Naive B cell (primary cell): ENCODE measurements at places on chromosomes 1 and 21. TPM values are rescaled to one million over a fixed set of nuclear protein-coding genes. Genes with fewer than 3 reads are reported as not detected.

Gene SPRR2D
- not detected for polyA plus RNA-seq

Gene ZSWIM5
- 0.07 TPM for polyA plus RNA-seq

Gene CRP
- not detected for polyA plus RNA-seq

DNA sequence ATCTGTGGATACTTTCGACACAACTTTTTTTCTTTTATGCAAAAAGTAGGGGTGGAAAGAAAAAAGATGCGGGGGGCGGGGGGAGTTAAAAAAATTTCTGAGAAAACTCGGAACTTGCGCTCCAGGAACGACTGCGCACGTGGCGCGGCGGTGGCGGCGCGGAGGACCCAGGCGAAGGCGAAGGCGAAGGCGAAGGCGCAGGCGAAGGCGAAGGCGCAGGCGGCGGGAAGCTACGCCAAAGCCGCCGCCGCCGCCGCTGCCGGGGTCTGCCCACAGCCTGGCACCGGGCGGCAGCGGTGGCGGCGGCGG is 208 bp upstream of the BARHL2 start:
- no peak for DNase-seq

- DNase-seq: no peak
Measured at GRCh38 chr21:41613533-41613909, 105.6 kb upstream of the TMPRSS2 start.

DNA sequence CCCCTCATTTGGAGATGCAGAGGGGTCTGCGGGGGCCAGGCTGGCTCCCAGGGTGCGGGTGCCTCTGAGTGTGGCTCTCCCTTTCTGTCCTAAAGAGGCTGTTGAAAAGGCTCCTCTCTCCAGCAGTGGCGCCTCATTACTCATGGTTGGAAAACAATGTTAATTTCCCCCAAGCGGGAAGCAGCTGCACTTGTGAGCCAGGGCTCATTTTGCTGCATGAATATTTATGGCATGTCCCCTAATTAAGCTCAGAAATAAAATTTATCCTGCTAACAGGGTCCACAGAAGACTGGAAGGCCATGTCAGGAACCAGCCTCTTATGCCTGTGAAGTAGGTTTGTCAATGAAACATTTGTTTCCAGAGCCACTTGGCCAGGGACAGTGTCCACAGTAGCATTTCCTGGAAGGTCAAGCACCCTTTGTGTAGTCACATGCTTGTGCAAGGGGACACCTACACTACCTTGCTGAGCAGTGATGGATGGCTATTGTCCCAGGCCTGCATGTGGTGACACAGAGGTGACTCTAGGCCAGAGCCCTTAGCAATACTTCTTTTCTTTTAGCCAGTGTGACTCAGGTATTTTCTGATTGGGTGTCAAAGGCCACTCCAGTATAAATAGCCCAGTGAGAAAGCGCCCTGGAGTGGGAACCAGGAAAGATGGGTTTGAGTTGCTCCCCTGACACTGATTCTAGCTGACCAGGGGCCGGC is 259.0 kb downstream of the FOXD2 start:
- DNase-seq: no peak

DNA sequence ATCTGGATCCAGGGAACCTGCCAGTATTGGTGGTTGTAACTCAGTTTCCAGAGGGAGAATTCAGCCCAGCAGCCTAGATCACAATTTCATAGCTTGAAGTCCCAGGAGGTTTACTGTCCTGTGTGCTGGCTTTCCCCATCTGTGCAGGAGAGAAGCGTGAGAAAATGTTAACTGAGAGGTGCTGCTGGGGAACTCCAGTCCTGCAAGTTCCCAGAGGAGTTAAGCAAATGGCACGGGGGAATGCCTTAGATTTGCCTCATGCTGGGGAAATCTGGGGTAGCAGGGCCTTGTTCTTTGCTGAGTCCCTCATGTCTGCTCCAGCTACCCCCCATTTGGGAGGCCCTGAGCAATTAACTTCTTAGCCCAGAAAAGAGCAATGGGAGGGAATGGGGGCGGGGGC is 25.1 kb upstream of the SLAMF6 start:
- DNase-seq: no peak

- no peak for DNase-seq
Measured at GRCh38 chr1:204076891-204077290, 4.0 kb downstream of the SOX13 start.

GRCh38 chr1:83762416-83762815 is 236.5 kb downstream of the TTLL7 start:
- no peak for DNase-seq

DNA sequence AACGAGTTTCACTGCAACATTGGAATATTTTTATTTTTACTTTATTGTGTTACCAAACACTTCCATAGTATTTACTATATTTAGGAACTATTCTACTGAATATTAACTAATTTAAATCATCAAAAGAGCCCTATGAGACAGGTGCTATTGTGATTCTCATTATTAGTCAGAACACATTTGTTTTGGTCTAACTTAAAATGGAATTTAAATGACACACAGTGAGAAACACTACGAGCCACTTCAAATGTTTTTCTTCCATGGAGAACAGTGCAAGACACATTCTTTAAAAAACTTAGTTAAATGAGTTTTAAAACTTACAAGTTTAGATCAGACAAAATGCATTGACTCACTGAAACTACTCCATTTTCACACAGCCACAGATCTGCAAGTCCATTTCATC is 6.6 kb upstream of the TRAF3IP3 start:
- no peak for DNase-seq
